ENCODE measurements at places on chromosomes 13 and 19. TPM values are rescaled to one million over a fixed set of nuclear protein-coding genes. Genes with fewer than 3 reads are reported as not detected.

- no peak for DNase-seq
These were observed 251.7 kb upstream of the HTR2A start for GRCh38 chr13:47148543-47148942.

- DNase-seq: no peak
These were observed 16.2 kb downstream of the AKAP8L start for GRCh38 chr19:15402411-15403150.

The ZNF701 gene
- total RNA-seq: 14.6 TPM

DNA sequence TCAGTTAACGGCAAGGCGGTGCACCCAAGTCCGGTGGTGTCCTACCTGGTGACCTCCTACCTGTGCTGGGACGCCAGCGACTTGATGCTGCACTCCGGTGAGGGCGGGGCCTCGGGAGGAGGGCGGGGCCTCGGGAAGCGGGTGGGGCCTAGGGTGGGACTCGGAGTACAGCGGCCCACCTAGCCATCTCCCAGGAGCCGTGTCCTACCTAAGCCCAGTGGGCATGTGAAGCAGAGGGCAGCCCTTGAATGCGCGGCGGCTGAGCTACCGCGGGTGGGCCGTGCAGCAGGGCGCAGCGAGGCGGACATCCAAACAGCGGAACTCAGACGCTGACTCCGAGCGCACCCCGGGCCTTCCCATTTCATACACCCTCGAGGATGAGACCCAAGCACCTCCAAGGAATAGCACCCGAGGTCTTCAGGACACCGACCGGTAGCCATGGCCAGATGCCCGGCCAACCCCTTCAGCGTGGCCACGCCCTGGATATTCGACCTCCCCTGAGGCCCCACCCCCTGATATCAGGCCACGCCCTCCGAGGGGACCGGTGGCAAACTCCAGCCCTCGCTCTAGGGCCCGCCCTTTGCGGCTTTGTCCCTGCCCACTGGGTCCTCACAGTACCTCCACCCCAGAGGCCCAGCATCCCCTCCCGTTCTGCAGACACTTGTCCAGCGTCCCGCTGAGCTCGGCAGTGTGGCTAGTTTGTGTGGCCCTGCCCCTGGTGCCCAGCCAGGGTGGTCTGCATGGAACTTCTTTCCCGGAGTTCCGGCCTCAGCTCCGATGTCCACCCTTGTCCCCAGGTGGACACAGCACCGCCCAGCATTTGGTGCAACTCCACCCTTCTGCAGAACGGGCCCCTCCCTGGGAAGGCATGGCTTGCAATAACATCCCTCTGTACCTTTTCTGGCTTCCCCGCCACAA lies 5.4 kb downstream of the KLK1 start:
- DNase-seq: no peak

The CCDC8 gene
- 16.4 TPM for total RNA-seq

- no peak for DNase-seq
These were observed 242.3 kb downstream of the TEX29 start for GRCh38 chr13:111562716-111563115.

The NRTN gene
- total RNA-seq: 1.6 TPM

The ALG11 gene
- 25.6 TPM for total RNA-seq

The HTR2A gene
- 0.32 TPM for total RNA-seq

DNA sequence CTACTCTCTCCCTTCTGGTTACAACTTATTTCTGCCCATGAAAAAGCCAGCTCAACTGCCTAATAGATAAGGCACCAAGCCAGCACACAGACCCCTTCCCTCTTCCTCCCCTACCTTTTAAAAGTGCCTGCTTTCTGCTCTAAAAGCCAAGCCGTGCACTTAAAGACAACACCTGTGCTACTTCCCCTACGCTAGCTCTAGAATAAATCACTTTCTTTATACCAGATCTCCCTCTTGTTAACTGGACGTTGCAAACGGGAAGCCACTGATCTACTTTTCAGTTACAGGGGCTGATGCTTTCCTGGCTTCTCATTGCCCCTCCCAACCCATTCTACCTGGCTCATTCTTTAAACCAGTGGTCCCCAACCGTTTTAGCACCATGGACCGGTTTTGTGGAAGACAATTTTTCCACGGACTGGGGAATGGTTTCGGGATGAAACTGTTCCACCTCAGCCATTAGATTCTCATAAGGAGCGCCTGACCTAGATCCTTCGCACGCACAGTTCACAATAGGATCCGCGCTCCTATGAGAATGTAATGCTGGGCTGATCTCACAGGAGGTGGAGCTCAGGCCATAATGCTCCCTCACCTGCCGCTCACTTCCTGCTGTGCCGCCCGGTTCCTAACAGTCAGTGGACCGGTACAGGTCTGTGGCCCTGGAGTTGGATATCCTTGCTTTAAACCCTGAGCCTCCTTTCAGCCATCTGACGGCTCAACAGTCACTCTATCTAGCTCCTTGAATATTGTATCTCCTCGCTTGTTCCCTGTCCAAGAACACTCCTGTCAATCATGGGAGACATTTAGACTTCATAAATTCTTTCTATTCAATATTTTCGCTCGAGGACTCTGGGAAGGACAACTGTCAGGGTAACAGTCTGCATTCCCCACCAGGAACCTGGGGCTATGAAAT lies 841 bp upstream of the ZNF223 start:
- DNase-seq: peak; percentile 54

GRCh38 chr19:41697198-41697855 lies 9.3 kb upstream of the CEACAM7 start:
- DNase-seq: no peak

The FAAP24 gene
- total RNA-seq: 0.73 TPM

The CEACAM20 gene
- 0.33 TPM for total RNA-seq

DNA sequence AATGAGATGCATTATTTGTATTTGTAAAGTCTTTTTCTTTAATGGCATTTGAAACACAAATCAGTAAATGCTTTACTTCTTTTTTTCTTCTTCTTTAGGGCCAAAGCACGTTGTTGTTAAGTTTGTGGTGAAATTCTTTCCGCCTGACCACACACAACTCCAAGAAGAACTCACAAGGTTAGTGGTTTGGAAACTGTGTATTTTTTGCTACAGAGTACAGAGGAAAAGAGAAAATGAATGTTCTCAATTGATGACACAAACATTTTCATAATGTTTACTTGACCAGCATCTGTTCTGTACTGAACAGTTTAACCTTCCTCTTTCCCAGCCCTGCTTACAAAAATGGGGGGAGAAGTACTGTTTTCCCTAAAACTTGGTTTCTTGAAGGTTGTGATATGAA lies 190.9 kb upstream of the RNF113B start:
- DNase-seq: no peak

- no peak for DNase-seq
These were observed 271.2 kb downstream of the FGF9 start for GRCh38 chr13:21942061-21942460.

GRCh38 chr19:10270180-10270615 lies 722 bp upstream of the ICAM1 start:
- no peak for DNase-seq

- DNase-seq: no peak
These were observed 5.1 kb upstream of the TGFBR3L start for GRCh38 chr19:7909471-7910067.

The OR4F17 gene
- not detected for total RNA-seq

DNA sequence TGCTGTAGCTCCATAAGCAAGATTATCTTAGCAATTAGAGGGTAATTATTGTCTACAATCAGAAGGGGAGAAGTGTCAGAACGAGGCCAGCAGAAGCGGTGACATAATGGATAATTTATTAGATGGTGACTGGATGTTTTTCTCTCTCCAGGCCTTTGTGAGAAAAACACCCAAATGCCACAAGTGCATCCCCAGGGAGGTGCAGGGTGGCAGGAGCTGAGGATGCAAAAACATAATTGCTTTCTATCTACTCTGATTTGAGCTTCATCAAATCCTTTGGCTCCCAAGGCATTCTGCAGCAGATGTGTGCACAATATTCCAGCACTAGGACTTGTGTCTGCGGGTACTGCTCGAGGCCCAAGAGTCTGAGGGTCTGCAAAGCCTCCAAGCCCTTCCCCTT lies 220.1 kb upstream of the SERP2 start:
- DNase-seq: no peak

The CIRBP gene
- 758 TPM for total RNA-seq

The GEMIN7 gene
- 22.1 TPM for total RNA-seq

DNA sequence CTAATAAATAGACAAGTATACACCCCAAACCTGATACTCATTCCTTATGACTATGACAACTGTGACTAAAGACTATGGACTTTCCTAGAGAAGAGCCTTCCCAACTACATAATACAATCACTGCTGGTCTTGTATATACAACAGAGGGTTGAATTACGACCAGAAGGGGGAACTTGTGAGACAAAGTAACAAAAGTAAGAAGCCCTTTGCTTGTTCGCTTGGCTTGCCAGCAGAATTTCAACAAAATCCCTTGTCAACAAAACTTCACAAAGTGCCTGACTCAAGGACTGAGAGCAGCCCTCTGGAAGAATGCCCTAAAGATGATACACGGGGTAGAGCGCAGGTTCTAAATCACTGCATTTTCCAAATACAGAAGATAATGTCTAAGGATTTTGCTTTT lies 99.4 kb downstream of the WASF3 start:
- no peak for DNase-seq

GRCh38 chr19:3353493-3353892 lies 12.9 kb upstream of the NFIC start:
- DNase-seq: no peak

GRCh38 chr13:27636589-27637288 lies 15.0 kb downstream of the POLR1D start:
- no peak for DNase-seq

- no peak for DNase-seq
These were observed 225.2 kb upstream of the TSHZ3 start for GRCh38 chr19:31574251-31574973.

DNA sequence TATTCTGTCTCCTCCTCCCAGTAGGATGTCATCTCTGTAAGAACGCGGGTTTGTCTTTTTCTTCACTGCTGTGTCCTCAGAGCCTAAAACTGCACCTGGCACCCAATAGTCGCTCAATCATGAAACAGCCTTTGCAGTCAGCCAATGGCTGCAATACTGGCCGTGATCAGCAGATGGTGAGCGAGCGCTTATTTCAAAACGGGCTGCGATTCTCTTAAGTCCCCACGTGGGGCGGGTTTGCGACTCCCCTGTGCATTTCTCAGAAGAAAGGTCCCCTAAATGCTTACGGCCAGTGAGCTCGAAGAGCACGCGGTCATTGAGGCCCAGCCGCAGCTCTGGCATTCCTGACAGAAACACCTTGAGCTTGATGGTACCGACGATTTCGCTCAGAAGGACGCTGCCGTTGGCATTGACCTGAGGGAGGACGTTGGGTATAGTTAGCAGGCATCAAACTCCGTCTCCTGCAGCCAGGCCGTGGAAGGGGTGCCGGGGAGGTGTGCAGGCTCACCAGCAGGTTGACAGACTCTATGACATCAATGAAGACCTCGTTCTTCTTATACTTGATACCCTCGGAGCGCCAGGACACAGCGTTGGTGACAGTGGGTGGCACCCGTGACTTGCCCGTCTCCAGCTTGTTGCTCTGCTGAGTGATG lies 6.0 kb downstream of the AP1M2 start:
- DNase-seq: peak; percentile 90

DNA sequence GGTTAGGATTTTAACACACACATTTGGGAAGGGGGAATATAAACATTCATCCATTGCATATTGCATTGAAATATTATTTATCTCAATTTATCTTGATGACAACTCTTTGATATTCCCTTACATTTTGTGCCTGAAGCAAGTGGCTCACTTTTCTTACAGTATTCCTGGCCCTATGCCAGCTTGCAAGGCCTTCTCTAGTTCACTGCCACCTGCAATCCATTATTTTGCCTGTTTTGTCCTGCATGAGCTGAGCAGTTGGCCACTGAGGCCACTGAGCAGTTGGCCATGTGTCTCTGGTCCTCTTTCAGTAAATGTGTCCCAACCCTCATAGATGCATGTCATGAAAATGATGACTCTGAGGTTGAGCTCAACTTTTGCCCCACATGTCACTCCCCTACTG lies 49.8 kb downstream of the CBY2 start:
- no peak for DNase-seq
